Osteoblast (primary cell): ENCODE measurements at places on chromosomes 4 and X.
A peak's percentile ranks its signal among the peaks of the same experiment; 100 is the strongest.

DNA sequence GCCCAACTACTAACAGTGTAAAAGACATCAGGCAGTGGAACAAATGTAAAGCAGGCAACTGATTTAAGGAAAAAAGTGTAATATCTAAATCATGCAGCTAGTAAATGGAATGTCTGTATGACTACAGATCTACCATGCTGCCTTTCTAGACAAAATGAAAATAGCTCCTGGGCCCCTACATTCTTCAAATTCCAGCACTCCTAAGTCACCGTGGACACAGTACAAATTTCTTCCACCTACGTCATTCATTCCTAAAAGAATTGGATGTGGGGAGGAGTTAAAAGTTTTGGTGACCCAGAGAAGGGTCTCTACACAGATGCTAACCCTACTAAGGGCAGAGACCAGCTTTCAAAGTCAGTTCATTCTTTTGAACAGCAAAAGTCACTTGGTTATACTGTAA lies 137.2 kb upstream of the ARHGEF9 start:
- DNase-seq: no peak

GRCh38 chrX:53930515-53931380 lies 113.5 kb downstream of the PHF8 start:
- no peak for DNase-seq

DNA sequence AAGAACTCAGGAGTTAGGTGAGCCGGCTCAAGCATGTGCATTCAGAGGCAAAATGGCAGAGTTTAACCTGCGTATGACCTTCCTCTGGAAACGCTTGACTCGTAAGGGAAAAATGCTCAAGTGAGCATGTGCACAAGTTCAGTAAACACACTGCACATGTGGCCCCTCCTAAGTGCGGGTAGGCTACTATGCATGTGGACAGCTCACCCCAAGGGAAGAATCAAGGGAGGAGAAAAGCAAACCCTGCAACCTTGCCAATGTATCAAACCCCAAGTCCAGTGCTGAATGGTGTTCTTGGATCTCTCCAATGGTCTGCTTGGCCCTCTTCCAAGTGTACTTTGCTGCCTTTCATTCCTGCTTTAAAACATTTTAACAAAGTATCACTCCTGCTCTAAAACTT lies 407.1 kb downstream of the ADAM29 start:
- DNase-seq: no peak

- no peak for DNase-seq
Observed at GRCh38 chr4:186081202-186081807, 12.3 kb downstream of the TLR3 start.

DNA sequence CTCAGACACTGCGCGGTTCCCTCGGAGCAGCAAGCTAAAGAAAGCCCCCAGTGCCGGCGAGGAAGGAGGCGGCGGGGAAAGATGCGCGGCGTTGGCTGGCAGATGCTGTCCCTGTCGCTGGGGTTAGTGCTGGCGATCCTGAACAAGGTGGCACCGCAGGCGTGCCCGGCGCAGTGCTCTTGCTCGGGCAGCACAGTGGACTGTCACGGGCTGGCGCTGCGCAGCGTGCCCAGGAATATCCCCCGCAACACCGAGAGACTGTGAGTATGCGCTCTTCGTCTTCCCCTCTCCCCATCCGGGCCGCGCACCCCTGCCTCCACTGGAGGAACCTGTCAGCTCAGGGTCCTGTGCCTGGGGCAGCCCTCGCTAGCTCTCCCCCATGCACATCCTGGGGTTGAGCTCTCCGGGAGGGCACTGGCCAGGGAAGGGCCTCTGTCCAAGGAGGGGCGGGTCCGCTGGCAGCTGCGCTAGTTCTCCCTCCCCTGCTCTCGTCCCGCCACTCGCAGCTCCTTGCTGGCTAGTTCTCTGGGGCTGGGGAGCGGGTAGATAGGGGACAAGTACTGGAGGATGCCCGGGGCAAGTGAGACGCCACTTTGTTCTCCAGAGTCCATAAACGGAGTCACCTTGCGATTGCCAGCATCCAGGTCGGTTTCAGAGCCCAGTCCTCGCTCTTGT lies 2.2 kb downstream of the SLIT2 start:
- peak; percentile 96 for DNase-seq

- no peak for DNase-seq
Observed at GRCh38 chr4:33746979-33747378, 2497.3 kb downstream of the ARAP2 start.

- DNase-seq: peak; percentile 32
Observed at GRCh38 chr4:1879485-1879884, 8.3 kb downstream of the NSD2 start.

DNA sequence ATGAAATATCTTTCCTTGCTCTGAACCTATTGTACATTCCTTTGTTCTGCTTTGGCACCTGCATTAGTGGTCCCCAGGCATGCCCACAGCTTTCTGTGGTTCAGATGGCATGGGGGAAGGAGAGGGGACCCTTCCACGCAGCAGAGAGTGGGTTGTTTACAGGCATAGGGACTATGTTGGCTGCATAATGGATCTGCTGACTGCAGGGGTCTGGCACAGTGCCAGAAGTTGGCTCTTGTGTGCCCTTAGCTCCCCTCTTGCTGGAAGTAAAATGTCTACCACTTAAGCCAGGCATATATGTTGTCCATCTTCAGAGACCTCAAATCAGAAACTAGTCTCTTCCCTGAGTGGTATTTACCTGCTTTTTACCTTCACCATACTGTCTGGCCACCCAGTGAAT lies 651.9 kb upstream of the PCDH7 start:
- DNase-seq: no peak

DNA sequence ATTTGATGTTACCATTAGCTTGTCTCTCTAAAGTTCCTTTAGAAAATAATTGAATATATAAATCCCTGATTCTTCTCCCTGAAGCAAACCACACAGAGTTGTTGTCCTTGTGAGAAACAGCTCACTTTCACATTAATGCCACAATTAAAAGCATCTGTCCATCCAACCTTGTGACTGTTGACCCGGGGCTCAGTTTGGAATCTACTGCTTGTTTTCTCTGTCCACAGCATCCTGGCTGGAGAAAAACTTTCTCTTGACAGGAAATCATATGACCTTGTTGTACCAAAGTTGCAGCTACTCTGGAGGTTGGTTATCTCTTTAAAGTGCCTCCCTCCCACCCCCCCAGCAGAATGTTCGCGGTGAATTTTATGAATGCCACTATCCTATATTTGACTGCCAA lies 3.1 kb downstream of the PRKG2 start:
- DNase-seq: no peak

GRCh38 chr4:109185548-109185947 lies 116.9 kb downstream of the COL25A1 start:
- no peak for DNase-seq

DNA sequence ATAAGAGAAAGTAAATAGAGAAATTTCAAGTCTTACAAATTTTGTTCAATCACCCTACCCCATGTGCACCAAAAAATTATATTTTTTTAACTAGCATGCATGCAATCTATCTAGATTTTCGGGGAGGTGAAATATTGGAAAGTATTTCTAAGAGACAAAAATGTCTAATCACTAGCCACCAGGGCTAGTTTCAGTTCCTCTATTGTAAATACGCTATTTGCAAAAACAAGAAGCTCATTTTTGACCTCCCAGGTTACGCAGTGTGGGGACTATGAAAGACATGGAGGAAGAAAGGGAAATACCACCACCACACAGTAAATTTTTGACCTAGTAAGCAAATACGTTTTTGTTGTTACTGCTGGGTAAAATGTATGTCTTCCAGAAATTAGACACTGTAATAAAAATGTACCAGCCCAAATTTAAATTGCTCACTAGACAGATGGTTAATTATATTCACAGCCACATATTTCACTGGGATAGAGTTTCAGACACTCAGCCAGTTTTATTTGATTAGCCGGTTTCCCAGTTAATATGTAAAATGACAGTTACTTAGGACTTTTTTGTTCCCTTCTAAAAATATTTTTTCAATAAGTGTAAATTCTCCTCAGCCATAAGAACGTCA lies 2.2 kb downstream of the NEXMIF start:
- DNase-seq: no peak

DNA sequence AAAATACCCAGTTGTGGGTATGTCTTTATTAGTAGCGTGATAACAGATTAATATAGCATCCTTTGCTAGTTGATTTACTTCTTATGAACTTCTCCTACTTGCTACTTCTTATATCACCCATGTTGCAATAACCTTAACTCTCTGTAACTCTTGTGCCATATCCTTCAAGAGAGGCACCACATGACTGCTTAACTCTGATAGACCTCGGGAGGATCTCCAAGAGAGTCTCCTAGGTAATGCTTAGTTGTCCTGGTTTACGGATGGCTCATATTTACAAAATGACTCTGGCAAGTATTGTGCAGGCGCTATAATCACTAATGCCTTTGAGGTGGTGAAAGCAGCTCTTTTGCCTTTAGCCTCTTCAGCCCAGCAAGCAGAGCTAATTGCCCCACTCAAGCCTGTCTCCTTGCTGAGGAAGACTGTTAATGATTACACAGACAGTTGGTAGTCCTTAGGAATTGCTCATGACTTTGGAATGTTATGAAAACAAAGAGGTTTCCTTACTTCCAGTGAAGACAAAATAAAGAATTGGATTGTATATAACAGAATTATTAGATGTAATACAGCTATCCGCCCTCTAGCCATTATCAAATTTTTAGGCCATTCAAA lies 1305.8 kb downstream of the PCDH7 start:
- no peak for DNase-seq
